ENCODE measurements at places on chromosomes 11 and 22.
A peak's percentile ranks its signal among the peaks of the same experiment; 100 is the strongest.

DNA sequence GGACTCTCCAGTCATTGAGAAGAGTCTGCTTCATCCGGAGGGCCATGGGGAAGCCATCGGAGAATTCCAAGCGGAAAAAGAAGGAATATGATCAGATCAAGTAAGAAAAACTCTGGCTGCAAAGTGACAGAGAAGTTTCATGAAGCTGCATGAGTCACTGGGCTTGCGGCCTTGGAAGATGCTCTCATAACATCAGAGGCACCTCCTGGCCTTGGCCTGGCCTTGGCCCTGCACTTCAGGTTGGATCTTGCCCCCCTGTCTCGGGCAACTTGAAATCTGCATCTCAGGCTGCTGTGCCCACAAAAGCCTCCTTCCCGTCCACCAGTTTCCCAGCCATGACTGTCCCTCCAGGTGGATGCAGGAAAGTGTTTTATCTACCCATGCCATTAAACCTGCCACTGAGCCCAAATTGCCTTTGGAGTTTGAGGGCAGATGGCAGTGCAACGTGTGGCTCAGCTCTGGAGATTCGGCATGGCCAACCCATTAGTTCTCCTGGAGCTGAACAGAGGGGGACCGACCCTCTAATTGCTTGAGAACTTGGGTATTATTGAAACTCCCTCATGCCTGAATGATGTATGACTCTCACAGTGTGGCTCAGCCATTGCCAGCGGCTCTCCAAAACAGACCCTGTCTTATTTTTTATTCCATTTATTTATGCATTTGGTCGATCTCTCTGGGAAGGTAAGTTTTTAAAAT lies 66.7 kb downstream of the SEZ6L start:
- DNase-seq = no peak

DNA sequence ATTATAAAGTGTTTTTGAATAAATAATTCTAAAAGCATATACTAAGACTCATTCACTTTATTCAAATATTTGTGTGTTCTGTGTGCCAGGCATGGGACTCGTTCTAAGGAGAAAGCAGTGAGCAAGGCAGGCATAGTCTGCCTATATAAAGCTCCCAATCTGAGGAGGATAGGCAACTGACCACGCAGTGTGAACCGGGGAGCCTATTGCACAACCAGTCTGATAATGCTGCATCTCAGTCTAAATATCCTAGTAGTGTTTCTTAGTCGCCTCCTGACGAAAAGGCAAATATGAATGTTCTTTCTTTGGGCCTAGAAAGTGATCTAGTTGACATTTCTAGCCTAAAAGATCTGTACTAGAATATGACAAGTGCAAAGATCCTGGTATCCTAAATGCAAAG lies 98.3 kb downstream of the C11orf65 start:
- DNase-seq = no peak

GRCh38 chr11:85896876-85897275 lies 41.7 kb downstream of the CCDC83 start:
- no peak for DNase-seq

DNA sequence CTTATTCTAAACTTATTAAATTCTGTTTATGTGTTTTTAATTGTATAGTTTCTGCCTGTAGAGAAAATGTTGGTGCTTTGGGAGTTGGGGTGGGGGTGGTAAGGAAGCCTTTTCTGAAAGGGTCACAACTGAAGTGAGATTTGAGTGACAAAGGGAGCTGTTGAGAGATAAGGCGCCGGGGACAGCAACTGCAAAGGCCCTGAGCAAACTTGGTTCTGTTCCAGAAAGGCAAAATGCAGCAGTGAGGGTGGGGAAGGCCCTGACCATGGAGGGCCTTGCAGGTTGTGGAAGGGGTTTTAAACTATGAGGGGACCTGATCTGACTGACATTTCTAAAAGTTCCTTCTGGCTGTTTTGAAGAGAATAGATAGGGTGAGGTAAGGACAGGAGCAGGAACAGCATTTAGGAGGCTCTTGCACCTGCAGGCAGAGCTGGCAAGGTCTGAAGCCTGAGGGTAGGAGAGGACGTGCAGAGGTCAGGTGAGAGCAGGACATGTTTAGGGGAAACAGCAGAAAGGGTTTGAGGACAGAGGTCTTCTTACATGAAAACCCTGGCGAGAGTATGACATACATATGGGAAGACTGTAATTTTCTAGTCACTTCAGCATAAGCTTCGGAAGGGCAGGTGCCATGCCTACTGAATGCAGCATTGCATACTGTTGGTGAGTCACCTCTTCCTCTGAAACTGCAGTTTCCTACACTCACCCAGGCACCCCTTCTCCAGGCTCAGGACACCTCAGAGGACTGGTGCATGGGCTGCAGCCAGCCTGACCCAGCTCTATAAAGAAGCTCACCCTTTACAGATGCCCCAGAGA lies 190.7 kb downstream of the SNX19 start:
- DNase-seq = peak; percentile 4

GRCh38 chr11:123683428-123684170 lies 29.2 kb upstream of the SCN3B start:
- DNase-seq = no peak

GRCh38 chr11:126939552-126939951 lies 61.0 kb downstream of the KIRREL3 start:
- DNase-seq = no peak

- DNase-seq = no peak
Observed at GRCh38 chr11:70819022-70819421, 420.7 kb downstream of the CTTN start.

GRCh38 chr22:31445642-31446041 lies 44.0 kb downstream of the EIF4ENIF1 start:
- no peak for DNase-seq

DNA sequence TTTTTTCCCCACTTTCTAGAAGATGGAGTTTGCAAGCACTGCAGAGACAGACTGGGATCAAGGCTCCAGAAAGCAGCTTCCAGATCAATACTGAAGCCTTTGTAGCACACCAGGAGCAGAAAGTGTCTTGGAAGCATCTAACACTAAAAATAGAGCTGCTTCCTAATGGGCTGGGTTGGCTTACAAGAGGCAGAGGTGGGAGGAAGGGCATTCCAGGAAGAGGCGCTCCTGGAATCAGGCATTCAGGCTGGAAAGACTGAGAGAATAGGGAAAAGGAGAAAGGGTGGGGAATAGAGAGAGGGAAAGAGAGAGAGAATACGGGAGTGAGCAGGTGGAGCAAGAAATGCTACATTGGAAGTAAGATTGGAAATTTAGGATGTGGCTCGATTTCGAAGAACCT lies 395.9 kb downstream of the OPCML start:
- DNase-seq = no peak

DNA sequence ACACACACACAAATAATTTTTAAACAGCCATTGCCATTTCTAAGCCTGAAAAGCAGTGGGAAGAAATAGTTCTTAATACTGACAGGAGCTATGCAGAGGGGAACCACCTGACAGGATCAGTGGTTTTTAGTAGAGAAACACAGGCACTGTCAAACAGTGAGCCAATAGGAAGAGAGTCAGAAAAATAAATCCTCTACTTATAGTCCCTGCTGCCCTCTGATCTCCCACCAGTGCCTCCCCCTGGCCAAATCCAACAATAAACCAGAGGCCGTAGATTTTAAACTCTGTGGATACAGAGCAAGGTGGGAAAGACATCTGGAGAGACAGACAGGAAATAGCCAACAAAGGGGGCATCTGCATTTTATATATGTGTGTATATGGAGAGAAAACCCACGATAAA lies 7.9 kb upstream of the OR56B4 start:
- DNase-seq = no peak

GRCh38 chr11:129828301-129828836 lies 12.7 kb downstream of the TMEM45B start:
- DNase-seq = no peak

- DNase-seq = no peak
Observed at GRCh38 chr22:20243537-20244249, 24.4 kb downstream of the RTN4R start.

GRCh38 chr11:11461473-11461872 lies 108.4 kb upstream of the CSNK2A3 start:
- no peak for DNase-seq

- DNase-seq = peak; percentile 85
Observed at GRCh38 chr11:68212421-68213134, 518 bp downstream of the KMT5B start.

DNA sequence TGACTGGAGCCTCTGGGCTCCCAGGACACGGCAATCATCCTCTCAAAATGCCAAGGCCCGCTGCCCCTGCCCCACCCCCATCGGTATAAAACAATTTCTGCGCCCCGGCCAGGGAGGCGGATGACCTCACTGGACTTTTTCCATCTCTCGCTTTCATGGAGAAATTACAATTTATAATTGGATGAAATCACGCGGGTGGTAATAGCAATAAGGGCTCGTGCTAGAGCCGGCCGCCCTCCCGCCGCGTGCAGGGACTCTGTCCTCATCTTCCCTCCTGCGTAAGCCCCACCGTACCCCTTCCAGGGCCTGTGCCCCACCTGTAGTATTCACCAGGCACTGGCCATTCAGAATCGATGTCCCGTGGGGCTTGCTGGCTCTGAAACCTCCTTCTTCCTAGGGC lies 64.5 kb downstream of the MACROD1 start:
- DNase-seq = no peak

- no peak for DNase-seq
Observed at GRCh38 chr22:48837341-48837935, 990.2 kb downstream of the BRD1 start.

- no peak for DNase-seq
Observed at GRCh38 chr11:94910779-94911178, 62.6 kb downstream of the CWC15 start.

GRCh38 chr11:17786824-17787525 lies 52.4 kb downstream of the KCNC1 start:
- no peak for DNase-seq

Data from MM.1S (cell line).